Sciatic nerve (tissue), 2 donors: ENCODE measurements at places on chromosomes 13 and 19. TPM values are rescaled to one million over a fixed set of nuclear protein-coding genes. Genes with fewer than 3 reads are reported as not detected.

- DNase-seq: peak; percentile 100
Observed at GRCh38 chr13:31161557-31162150, at the start of gene HSPH1. Gene HSPH1, minus strand, starts transcription at chr13:31161904. Its CDS starts 322 bp downstream, at chr13:31161582.

DNA sequence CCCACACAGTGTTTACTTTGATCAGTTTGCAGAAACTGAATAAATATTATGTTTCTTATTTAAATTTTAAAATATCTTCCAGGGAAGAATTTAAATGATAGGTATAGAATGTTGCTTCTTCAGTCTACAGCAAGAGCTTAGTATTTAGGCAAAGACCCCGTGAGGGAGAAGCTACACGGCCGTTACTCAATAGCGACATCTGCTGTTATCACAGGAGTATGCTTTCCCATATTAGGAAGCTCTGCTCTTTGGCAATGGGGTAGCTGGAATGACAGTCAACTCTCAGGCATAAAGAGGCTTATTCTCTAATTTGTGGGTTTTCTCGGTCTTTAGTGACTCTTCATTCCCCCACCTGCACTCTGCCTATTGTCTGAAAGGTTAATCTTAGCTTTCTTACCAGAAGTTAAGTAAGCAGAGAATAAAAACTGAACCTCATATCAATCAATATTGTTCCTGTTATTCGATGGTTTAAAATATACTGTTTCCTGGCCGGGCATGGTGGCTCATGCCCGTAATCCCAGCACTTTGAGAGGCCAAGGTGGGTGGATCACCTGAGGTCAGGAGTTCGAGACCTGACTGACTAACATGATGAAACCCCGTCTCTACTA, 13.2 kb upstream of the LHFPL6 start:
- DNase-seq: peak; percentile 65

GRCh38 chr13:36880961-36881360, 39.1 kb downstream of the SMAD9 start:
- DNase-seq: no peak

The ICAM3 gene
- 10.5 TPM for total RNA-seq

DNA sequence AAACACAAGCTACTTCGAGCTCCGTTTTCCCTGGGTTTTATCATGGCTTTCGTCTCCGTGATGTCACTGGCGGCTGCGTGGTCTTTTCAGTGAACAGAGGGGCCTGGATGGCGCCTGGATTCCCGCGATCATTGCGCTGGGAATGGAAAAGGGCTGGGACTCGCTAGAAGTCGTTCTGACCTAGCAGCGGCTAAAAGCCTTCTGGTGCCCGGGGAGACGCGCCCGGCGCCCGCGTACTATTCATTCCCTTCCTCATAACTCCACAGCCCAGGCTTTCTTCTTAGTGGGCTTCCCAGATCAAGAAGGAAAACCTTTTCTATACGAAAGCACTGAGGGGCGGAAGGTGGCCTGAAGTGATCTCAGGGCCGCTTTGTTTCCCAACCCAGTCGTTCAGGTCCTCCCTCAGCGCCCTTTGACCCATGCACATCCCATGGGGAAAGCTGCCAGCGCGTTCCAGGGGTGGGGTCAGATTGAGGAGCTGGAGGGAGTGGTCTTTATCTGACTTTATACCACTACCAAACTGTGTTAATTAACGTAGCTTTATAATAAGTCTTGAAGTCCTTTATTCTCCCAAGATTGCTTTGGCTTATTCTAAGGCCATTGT, 96.6 kb downstream of the ELF1 start:
- DNase-seq: no peak

DNA sequence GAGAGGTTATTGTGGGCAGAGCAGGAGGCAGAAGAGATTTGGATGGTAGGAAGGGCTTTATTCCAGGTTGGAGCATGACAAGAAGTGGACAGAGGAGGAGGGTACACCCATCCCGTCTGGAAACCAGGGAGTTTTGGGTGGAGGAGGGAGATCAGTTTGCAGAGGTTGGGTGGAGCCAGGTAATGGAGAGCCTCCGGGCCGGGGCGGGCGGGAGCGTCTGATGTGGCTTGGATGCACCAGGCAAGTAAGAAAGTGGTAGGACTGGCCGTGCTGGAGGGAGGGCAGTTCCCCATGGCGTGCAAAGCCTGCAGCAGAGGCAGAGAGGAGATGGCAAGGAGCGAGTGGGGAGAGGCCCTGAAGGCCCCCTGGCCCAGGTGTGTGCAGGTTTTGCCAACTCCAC, 10.9 kb downstream of the IGFLR1 start:
- DNase-seq: no peak

DNA sequence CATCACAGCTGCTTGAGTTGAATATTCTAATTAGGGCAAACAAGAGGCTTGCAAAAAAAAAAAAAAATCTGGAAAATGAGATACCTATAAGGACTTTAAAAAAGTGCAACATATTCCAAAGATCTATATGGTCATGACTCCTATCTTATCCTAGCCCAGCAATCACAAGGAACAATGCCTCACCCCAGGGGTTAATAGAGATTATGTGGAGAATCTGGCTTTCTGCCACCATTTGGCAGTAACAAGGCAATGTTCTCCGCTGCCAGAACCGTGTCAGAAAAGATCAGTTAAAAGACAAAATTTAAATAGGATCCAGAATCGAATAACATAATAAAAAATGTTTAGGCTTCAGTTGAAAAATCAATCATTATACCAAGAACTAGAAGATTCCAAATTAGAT, 1643.2 kb upstream of the PRR20A start:
- no peak for DNase-seq

- DNase-seq: no peak
Observed at GRCh38 chr19:19649580-19649995, 6.1 kb upstream of the GMIP start.

- DNase-seq: peak; percentile 97
Observed at GRCh38 chr19:12793290-12794195, 2.3 kb downstream of the JUNB start.

GRCh38 chr13:77338961-77339401, 12.1 kb upstream of the MYCBP2 start:
- DNase-seq: no peak

DNA sequence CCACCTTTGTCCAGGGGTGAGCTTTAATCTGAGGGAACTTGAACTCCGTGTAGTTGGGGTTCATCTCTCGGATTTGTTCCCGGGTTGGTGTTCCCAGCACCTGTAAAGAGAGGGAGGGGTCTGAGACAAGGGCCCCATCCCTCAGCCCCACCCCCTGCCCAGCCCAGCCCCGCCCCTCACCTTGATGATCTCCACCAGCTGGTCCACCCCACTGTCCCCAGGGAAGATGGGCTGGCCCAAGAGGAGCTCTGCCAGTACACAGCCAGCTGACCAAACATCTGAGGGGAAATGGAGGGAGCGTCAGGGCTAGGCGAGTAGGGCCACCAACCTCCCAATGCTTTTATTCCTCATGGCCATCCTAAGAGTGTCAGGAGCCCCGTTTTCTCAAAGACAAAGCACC, 9.3 kb downstream of the GSK3A start:
- no peak for DNase-seq

- no peak for DNase-seq
Observed at GRCh38 chr13:112893570-112894422, 75.2 kb upstream of the MCF2L start.

The EID2B gene
- 4.3 TPM for total RNA-seq

The UQCRFS1 gene
- 14.5 TPM for total RNA-seq

DNA sequence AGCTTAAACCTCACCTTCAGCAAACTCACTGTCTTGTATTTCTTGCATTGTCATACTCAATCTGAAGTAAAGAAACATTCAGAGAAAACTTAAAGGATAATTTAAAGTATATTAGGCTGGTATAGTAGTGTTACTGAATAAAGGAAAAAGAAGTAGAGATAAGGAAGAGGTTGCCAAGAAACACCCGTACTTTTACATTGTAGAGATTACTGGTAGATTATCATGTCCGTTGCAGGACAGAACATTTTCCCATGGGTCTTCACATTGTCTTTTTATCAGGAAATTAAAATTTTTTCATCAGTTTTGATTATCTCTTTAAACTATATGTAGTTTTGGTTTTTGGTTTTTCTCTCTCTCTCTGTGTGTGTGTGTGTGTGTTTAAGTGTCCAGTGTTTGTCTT, 19.9 kb upstream of the GPR183 start:
- no peak for DNase-seq

The NTF4 gene
- total RNA-seq: not detected

The TYROBP gene
- 104 TPM for total RNA-seq

DNA sequence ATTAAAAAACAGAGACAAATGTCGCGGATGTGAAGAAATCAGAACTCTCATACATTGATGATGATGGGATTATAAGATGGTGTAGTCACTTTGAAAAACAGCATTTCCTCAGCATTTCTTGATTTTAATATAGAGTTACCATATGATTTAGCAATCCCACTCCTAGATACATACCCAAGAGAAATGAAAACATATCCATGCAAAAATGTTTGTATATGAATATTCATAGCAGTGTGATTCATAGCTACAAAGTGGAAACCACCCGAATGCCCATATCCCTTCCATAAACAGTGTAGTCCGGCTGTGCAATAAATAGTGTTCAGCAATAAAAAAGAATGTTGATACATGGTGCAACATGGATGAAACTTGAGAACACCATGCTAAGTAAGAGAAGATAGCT, 44.6 kb downstream of the DPY19L3 start:
- no peak for DNase-seq

- DNase-seq: no peak
Observed at GRCh38 chr13:27421101-27421871, 3.1 kb upstream of the GTF3A start.

- no peak for DNase-seq
Observed at GRCh38 chr19:33268162-33268991, 34.0 kb downstream of the CEBPA start.

The RDH13 gene
- 12.9 TPM for total RNA-seq

GRCh38 chr13:75689686-75690085, 53.6 kb downstream of the LMO7 start:
- DNase-seq: no peak

DNA sequence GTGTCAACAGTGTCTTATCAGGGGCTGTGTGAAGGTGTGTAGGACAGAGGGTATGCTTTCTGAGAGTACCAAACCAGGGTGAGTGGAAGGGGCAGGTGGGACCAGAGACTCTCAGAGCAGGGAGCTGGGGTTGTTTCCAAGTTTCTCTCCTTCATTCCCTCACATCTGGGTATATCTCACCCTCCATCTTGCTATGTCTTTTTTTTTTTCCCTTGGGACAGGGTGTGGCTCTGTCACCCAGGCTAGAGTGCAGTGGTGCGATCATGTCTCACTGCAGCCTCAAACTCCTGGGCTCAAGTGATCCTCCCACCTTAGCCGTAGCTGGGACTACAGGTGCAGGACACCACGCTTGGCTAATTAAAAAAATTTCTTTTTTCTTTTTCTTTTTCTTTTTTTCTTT, 10.6 kb downstream of the DAND5 start:
- no peak for DNase-seq

- DNase-seq: no peak
Observed at GRCh38 chr19:56341948-56342347, 27.3 kb upstream of the ZSCAN5A start.

DNA sequence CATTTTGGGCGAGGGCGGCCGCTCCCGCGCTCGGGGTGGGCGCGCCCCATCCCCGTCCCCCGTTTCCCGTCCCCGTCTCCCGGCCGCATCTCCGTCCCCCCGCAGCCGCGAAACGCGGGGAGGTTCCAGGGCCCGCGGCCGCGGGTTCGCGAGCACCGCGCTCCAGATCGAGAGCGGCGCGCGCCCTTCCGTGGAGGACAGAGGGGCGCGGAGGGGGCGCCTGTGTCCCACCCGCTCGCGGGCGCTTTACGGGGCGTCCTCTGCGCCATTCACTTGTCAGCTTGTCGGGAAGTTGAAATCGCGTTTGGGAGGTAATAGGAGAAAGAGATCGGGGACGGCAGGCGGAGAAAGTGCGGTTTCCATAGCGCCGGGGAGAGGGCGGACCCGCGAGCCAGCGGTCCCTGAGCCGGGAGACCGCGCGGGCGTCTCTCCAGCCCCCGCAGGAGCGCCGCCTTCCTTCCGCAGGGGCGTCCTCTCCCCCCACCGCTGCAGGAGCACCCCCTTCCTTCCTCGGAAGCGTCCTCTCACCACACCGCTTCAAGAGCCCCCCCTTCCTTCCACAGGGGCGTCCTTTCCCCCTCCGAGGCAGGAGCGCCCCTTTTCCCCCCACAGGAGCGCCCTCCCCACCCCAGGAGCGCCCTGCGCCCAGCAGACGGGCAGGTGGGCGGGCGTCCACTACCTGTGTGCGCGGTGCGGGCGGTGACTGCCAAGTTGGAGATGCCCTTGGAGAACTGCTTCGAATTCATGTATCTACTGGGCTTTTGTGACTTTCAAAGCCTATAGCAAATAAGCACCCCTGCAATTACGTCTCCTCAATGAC, 962 bp upstream of the IRS2 start:
- peak; percentile 71 for DNase-seq

GRCh38 chr13:72160977-72161376, 294.0 kb upstream of the DACH1 start:
- DNase-seq: no peak

The AKAP8L gene
- total RNA-seq: 109 TPM

- DNase-seq: no peak
Observed at GRCh38 chr13:54758795-54759194, 1730.2 kb downstream of the OLFM4 start.

DNA sequence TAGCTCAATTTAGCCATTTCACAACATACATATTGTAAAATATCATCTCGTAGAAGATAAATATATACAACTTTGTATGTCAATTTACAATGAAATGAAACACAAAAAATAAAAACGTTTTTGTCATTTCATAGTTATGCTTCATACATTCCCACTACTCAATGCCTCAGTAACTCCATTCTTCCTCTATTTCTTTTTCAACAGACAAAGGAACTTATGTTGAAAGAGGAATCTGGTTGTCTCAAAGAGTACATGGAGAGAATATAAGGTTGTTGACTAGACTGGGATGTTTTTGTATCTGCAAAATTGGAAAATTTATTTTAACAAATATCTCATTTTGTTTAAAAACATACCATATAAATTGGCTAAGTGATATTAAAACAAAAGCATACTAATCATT, 12.8 kb downstream of the KCTD12 start:
- no peak for DNase-seq

GRCh38 chr13:76759877-76760276, 126.3 kb downstream of the KCTD12 start:
- no peak for DNase-seq

GRCh38 chr19:13019332-13019731, 24.1 kb downstream of the NFIX start:
- DNase-seq: no peak

GRCh38 chr19:18605546-18606280, 886 bp downstream of the CRLF1 start:
- DNase-seq: no peak

GRCh38 chr13:110340812-110341444, 33.8 kb downstream of the COL4A2 start:
- DNase-seq: peak; percentile 78

The ZNF575 gene
- 5.3 TPM for total RNA-seq

The YJEFN3 gene
- 4.9 TPM for total RNA-seq

The SLC15A1 gene
- 0.22 TPM for total RNA-seq

The TPTE2 gene
- not detected for total RNA-seq

- DNase-seq: no peak
Observed at GRCh38 chr13:100209857-100210825, 121.2 kb downstream of the PCCA start.

- no peak for DNase-seq
Observed at GRCh38 chr13:67996101-67996500, 766.0 kb upstream of the PCDH9 start.

The IGFL1 gene
- not detected for total RNA-seq

The CEACAM8 gene
- total RNA-seq: 1.3 TPM

The ZNF558 gene
- total RNA-seq: 35.0 TPM

- no peak for DNase-seq
Observed at GRCh38 chr13:22926748-22927400, 253.9 kb upstream of the SGCG start.

GRCh38 chr13:113418722-113419049, 34.6 kb downstream of the ADPRHL1 start:
- no peak for DNase-seq

The LPAR2 gene
- 11.0 TPM for total RNA-seq
